HepG2 (cell line): ENCODE measurements at places on chromosomes 6 and 20. TPM values are rescaled to one million over a fixed set of nuclear protein-coding genes. Genes with fewer than 3 reads are reported as not detected.
A peak's percentile ranks its signal among the peaks of the same experiment; 100 is the strongest.

GRCh38 chr6:37514321-37514771 lies 14.7 kb upstream of the CCDC167 start:
- DNase-seq: no peak

DNA sequence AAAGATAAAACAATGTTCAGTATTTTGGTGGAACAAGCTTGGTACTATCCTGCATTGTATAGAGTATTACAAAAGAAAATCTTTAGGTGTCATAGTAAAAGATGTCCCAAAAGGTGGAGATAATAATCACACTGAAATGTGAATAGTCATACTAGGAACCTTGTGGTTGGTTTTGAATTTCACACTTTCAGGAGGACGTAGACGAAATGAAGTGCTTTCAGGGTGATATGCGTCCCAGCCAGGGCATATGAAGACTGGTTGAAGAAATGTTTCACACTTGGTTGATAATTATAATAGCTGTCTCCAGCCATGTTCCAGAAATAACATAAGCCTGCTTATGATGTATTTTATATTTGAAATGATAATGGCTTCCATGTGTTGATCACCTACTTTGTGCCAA lies 60.4 kb downstream of the SCAND1 start:
- DNase-seq: no peak

Gene TRERF1
- total RNA-seq: 0.02 TPM in 1 of 2 replicates, not detected in the other

- DNase-seq: peak; percentile 34
These were observed 611.0 kb upstream of the FLRT3 start for GRCh38 chr20:14948416-14948815.

DNA sequence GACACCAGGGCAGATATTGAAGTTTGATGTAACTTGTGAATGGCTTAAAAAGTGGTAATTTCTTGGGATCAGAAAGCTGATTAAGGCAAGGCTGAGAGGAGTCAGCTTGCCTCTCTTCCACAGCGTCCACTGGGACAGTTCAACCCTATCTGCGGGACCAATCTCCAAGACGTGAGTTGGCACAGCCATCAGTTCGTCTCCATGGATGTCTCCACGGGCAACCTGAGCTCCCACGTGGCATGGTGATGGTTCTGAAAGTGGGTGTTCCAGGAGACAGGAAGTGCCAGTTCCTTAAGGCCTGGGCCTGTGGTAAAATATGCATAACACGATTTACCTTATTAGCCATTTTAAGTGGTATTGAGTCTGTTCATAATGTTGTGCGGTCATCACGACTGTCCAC lies 67.9 kb upstream of the BHLHE23 start:
- DNase-seq: no peak

Gene ARMC2
- 3.2 and 4.4 TPM in 2 replicates for total RNA-seq

Gene ARMH2
- total RNA-seq: not detected in 2 replicates

Gene TCFL5
- 20.0 and 21.1 TPM in 2 replicates for total RNA-seq

DNA sequence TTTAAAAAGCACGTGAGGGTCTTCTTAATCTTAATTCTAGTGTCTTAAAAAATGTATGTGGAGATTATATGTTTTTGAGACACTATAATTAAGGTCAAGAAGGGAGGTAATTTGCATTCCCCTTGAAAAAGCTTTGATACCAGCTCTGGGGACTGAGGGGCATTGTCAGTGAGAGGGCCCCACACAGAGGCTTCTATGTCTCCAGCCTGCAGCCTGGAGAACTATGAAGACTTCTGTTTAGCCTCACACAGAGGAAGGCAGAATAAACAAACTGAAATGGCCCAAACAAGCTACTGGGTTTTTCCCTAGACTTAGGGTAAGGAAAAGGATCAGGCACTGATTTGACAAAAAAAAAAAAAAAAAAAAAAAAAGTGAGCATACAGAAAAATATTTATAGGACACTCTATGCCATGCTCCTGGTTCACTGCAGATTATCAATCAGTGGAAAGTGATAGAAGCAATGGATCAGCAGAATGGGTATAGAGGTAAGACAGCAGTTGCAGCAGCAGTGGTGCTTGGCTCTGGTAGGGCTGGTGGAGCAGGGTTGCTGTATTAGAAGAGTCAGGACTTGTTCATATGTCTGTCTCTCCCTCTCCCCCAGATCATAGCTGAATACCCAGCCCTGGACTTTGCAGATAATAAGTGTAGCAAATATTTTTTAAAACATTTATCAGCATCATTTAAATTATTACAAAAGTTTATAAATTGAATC lies 85.4 kb downstream of the KLHL32 start:
- DNase-seq: no peak

- peak; percentile 57 for DNase-seq
These were observed 377.7 kb downstream of the BTBD9 start for GRCh38 chr6:38262026-38262425.

Gene GPR63
- total RNA-seq: 0.02 and 0.03 TPM in 2 replicates

Gene SEMG1
- not detected in 2 replicates for total RNA-seq

DNA sequence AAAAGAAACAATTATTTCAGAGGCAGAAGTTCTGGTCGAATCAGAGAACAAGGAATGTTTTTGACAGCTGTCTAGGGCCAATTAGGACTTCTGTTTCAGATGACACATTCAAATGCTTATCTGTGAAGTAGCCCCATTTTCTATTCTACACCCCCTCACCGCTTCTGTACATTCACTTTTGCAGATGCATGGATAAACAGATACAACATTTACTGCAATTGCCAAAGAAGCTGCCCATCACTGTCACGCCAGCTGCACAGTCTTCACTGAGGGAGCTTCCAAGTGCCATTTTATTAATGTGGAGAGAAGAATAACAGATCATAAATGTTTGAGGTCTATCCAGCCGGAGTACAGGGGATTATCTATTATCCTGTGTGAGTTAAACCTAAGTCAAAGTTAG lies 426.8 kb upstream of the ARID1B start:
- DNase-seq: no peak

DNA sequence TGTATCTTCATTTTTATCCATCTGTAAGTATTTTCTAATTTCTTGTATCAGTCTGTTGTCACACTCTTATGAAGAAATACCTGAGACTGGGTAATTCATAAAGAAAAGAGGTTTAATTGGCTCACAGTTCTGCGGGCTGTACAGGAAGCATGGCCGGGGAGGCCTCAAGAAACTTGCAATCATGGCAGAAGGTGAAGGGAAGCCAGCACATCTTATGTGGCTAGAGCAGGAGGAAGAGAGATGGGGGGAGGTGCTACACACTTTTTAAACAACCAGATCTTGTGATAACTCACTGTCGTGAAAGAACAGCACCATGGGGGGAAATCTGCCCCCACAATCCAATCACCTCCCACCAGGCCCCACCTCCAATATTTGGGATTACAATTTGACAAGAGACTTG lies 10.9 kb upstream of the BCKDHB start:
- DNase-seq: no peak

DNA sequence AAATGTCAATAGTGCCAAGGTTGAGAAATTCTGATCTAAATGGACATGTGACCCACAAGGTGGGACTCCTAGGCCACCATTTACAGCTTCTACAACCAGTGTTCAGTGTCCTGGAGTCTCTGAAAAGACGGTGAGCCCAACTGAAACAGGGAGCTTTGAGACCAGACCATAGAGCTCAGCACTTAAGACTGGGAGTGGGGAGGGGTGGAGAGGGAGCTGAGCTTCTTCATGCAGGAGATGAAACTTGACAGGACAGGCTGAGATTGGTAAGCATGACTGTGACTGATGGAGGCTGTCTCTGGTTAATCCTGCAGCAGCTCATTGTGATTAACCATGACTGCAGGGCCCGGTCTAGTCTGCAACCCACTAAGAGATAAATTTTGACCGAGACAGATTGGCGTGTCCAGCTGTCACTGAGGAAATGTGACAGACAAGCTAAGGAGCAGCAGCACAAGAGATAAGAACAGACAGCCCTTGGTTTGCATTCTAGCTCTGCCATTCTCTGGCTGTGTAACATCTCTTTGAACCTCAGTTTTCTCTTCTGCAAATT lies 1.4 kb upstream of the AAR2 start:
- no peak for DNase-seq

GRCh38 chr6:68711386-68712000 lies 76.4 kb downstream of the ADGRB3 start:
- DNase-seq: no peak
